ENCODE measurements at places on chromosomes 5 and 9.

DNA sequence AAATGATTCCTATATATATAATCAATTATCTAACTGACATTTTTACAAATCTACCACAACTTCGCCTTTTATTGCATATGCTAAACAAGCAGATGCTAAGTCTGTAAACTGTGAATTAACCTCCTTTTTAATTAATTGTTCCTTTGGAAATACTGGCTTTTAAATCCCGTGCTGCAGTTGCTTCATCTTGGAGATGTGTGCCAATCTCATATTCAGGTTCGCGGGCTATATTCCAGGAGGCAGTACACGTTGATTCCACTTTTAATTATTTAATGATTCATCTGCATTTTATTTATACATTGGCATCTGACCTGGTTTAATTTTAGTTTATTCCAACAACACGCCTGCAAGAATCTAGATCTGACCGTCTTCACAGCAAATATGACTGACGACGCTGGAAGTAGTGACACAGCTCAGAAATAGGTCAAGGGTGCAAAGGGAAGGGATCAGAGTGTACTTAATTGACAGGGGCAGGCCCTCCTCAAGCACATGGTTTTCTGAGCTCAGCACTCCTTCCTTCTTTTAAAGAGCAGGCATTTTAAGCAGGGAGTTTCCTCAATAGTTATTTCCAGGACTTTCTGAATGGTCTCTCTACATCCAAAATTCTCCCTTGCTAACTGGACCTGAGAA, 125.2 kb downstream of the GLIS3 start:
- DNase-seq, result no peak

DNA sequence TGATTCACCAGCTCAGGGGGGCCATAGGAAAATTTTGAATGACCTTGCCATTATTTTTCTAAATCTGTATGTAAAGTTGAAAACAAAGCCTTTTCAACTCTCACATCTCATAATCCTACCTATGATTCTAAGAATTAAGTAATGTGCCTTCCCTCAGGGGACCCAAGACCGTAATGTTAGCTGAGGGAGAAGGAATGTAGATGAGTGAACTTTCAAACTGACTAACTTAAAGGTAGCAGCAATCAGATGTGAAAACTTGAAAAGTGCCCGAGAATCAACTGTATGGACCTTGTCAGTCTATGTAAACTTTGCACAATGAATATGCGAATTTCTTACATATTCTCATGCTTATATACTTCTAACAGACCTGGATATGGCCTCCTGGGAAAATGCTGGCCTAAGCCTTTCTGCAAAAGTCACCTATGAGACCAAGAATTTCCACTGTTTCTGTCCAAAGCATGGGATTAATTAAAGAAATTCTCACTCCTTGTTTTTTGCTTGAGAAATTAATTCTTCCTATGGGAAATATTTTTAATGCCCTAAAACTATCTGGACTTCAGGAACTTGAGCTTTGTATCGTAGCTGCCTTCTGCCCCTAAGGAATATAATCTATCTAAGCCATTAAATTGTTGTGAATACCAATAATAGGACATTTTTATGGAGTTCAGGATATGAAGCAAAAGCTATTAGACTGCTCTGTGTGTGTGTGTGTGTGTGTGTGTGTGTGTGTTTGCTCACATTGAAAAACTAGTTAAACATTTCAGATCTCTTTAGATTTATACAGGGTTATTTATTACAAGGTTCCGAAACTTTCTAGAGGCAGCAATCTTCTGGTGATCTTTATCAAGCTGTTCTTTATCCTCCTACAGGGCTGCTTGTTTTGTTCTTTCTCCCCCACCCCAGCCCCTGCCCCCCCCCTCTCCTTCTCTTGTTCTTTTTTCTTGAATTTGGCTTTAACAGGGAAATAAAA, 169.1 kb upstream of the CLINT1 start:
- DNase-seq, result no peak

DNA sequence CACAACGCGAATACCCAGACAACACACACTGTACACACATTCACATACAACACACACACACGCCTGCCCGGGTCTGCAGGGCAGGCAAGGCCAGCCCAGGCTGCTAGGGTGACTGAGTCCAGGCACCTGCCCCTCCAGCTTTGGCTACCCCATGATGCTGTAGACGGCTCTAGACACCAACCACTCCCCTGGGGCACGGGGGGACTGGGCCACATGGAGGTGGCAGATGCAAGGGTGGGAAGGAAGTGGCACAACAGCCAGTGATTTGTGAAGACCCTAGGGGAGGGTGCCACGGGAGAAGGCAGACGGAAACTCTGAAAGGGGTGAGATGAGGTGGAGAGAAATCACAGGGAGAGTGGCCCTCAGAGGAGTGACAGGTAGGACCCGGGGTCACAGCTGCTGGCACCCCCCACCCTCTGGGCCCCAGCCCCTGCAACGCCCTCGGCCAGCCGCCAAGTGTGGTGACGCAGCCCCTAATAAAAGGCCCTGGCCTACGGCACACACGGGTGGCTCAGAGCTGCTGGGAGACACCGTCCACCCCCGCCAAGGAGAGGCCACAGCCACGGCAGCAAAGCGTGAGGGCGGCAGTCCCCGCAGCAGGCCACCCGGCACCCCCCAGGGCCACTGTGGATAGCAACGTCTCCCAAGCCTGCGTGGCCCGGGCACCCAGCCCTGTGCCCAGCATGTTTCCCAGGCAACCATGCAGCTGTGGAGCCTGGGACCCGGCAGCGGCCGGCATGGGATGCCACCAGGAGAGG, 6.6 kb upstream of the CCDC187 start:
- DNase-seq, result no peak

DNA sequence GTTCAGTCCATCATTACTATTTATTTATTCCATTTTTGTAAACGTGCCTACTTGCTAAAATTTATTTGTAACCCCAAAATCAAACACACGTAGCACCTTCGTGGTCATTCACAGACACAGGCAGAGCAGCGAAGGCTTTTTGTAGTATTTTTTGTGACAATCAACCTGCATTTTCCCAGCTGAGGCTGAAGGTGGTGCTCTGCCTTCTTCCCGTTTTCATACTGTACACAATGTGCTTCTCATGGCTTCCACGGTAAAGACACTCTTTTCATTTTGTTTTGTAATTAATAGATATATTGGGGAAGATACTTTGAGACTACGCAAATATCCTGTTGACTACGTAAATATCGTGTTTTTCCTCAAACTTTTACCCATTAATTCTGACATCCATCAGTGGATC, 19.4 kb downstream of the DAP start:
- DNase-seq, result no peak

DNA sequence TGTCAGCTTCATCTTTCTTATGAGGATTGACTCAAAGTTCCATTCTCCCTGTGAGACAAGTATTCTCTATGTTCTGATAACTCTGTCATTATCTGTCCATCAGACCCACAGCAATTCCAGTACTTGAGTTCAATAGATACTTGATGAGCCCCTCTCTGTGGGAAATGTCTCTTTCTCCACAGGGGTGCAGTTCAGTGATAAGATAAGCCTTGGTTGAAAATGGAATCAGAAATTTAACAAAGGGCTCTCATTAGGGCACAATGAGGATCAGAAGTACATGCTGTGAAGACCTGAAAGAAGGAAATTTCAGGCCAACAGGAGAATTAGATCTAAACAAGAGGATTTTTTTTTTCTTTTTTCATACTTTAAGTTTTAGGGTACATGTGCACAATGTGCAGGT, 737.3 kb downstream of the MTRR start:
- DNase-seq, result no peak

Measured in AG10803 (cell line).